ENCODE measurements at places on chromosomes 11 and 22.

- no peak for DNase-seq
These were observed 959.1 kb downstream of the BRD1 start for GRCh38 chr22:48868554-48868953.

DNA sequence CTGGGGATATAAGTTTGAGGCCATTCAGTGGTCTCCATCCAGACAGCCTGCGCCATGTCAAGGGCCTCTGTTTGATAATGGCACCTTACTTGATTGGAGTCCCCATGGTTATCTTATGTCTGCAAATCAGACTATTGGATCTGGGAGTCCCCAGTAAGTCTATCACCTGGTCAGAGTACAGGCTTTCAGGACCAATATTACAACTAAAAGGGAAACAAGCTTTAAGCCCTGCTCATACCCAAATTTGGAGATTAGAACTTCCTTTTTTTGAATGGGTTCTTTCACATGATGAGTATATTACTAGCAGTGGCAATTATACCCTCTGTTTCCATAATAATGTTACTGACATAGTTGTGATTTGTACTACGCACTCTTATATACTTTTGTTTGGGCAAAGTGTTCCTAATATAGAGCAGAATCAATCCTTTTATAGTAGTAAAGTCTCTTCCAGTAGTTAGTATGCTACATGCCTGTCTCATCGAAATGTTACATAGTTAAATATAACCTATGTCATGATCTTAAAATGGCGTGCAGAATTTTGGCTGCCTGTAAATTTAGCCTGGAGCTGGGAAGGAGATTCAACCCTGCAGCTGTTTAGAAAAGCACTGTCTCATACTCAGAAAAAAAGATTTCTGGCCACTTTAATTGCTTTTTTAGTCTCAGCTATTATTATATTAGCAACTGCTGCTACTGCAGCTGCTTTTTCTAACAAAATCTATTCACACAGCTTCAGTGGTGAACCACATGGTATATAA, 4.9 kb downstream of the MS4A15 start:
- peak; percentile 6 for DNase-seq

DNA sequence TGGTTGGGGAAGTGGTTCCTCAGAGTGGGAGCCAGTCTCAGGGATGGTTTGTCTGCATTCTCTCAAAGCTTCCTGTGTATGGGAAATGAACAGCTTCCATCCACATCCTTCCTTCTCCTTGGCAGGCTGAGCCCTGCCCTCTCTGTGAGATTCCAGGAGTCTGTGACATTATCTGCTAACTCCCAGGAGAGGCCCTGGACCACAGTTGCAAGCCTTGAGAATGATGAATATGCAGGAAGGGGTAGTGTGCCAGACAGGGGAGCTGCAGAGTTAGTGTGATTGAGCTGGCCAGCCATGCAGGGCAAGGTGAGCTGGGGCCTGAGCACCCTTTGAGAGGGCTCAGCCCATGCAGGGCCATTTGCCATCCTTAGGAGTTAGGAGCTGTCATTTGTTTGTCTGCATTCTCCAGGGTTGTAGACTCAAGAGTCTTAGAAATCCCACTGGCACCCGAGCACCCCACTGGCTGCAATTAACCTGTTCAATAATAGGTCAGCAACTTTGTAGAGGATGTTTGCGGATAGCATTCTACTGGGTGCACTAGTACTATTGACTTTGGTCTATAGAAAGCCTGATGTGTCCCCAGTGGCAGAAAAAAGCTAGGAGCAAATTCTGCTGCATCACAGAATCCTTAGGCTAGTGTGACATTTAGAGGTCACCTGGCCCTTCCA, 299.0 kb upstream of the CADM1 start:
- no peak for DNase-seq

GRCh38 chr11:11710556-11710955, 88.8 kb upstream of the GALNT18 start:
- no peak for DNase-seq

DNA sequence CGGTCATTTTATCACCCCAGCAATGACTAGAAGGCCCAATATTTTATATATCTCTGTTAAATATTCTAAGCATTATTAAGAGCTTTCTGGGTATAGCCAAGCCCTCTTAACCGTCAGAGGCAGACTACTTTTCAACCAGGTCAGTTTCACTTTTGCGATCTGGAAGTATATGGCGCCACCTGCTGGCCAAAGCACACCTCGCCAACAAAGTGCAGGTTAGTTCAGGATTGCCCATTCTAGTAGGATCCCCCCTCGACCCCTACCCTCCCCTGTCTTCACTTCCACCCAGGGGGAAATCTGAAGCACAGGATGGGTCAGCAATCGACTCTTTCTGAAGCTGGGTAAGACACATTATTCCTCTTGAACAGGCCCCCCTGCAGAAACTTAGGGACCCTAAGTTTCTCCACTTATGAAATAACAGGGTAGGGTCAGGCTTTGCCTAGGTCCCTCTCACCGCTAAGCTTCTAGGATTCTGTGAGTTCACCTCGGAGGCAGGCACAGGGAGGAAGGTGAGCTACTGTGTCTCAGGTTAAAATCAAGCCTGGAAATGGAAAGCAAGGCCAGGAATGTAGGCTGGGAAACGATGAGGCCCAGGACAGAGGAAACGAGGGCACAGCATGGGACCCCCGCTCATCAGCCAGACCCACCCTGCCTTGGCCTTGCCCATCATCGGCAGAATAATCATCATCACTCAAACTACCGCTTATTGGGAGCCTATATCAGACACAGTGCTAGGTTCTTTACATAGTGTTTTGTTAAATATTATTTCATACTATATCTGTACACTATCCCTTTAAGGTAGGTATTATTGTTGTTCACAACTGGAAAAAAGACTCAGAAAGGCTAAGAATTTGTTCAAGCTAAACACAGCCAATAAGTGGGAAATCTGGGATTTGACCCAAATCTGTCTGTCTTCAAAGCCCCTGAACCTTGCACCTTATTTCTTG, 35.6 kb downstream of the KCNJ1 start:
- peak; percentile 64 for DNase-seq

DNA sequence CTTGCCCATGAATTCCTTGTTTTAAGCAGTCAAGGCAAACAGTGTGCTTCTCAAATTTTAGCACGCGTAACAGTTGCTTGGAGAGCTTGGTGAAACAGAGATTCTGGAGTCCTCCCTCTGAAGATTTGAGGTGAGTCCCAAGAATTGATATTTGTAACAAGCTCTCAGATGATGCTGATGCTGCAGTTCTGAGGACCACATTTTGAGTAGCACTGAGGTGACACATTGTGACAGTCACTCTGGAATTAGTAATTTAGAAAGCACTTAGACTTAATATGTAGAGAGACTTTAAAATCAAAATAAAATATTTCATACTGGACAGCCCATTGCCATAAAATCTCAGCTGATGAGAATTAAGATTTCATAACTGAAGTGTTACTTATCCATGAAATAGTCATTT, 38.5 kb downstream of the DNAJC24 start:
- no peak for DNase-seq

DNA sequence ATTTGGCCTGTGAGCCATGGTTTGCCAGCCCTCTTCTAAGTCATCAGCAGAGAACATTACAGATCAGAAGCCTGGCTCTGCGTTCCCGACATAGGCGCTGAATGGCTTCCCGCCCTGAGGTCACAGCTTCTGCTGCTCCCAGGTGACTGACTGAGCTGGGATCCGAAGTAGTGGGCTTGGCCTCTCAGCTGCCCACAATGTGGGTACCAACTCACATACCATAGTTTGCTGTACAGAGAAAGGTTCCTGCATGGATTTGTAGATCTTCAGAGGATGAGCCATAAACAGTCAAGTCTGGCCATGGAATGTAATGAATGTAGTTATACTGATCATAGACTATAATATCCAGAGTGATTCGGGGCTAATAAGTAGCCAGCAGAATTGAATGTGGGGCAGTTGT, 42.6 kb downstream of the TEAD1 start:
- no peak for DNase-seq

- no peak for DNase-seq
These were observed 2.2 kb downstream of the CPT1B start for GRCh38 chr22:50576070-50576469.

GRCh38 chr11:46612326-46612725, 4.7 kb downstream of the HARBI1 start:
- peak; percentile 84 for DNase-seq

- no peak for DNase-seq
These were observed 148.2 kb downstream of the CHST1 start for GRCh38 chr11:45517171-45517770.

DNA sequence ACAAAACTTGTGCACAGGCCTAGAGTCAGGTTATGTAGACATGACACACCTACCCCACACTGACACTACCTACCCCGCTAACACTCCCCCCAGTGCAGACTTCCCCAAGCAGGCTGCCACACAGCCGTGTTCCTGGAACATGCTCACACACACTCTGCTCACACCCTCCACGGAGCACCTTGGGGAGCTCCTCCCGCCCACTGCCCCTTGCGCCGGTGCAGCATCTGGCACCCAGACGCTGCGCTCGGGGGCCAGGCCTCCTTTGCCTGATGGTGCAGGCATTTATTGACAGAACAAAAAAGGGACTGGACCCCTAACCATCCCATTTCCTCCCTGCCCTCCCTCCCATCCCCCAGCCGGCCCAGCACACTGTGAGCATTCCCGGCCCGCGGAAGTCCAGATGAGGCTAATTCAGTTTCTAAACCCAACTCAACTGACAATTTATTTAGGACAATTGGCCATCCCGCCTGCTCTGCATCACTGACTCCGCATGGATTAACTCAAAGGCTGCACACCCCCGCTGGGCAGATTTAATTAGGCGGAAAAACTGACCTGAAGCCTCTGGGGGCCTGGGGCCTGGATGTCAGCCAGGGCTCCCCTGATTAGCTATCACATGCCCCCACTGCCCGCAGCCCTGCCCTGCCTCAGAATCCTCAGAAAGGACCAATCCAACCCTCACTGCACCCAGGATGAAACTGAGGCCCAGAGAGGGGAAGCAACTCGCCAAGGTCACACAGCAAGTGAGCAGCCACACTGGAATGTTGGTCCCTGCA, 30.1 kb downstream of the KCNC1 start:
- DNase-seq, result no peak

DNA sequence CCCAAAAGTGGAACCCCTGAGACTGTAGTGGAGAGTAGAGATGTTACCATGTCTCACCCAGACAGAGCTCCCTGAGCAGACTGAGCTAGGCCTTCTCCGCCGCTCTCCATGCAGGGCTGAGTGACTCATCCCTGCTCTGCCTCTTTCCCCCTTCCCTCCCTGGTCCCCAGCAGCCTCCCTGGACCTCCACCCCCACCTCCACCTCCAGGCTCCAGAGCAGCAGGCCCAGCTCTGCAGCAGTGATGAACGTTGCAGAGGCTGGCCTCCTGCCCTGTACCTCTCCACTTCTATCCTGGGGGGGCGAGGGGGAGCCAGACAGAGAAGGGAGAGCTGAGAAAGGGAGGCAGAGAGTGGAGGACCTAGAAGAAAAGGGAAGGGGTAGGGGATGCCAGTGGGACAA, 19.3 kb upstream of the ARAP1 start:
- DNase-seq, result no peak

DNA sequence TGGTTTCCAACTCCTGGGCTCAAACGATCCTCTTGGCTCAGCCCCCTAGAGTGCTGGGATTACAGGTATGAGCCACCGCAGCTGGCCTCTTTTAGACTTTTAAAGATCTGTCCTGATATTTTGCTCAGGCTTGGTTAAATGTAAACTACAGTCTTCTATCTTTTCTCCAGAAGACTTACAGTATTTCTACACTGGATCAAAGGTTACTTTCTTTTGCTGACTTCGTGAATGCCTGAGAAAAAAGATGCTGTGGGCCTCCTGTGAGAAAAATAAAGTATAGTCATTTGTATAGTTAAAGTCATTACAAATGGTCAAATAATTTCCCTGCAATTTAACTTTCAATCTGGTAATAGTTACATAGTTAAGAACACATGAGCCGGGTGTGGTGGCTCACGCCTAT, 19.6 kb downstream of the DEPDC5 start:
- DNase-seq, result no peak

DNA sequence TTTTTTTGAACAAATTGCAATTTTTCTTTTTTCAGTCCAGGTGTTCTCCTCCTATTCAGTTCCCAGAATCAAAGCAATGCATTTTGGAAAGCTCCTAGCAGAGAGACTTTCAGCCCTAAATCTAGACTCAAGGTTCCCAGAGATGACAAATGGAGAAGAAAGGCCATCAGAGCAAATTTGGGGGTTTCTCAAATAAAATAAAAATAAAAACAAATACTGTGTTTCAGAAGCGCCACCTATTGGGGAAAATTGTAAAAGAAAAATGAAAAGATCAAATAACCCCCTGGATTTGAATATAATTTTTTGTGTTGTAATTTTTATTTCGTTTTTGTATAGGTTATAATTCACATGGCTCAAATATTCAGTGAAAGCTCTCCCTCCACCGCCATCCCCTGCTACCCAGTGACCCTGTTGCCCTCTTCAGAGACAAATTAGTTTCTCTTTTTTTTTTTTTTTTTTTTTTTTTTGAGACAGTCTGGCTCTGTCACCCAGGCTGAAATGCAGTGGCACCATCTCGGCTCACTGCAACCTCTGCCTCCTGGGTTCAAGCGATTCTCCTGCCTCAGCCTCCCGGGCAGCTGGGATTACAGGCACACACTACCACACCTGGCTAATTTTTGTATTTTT, 6.2 kb upstream of the UBE4A start:
- DNase-seq, result no peak

DNA sequence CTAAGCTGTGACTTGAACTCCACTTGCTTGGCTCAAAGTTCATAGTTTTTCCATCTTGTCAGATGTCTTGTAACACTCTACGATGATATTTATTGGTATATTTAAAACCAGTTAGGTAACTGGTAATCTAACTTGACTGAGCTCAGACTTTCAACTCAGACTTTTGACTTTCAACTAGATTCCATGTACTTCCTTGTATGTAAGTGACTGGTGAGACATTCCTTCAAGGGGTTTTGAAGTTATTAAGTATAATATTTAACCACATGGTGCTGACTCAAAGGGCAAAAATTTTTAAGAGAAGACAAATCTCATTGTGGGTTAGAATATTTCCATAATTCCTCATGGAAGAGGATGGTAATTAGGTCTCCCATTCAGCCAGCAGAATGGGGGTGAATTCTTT, 631.3 kb upstream of the ANO5 start:
- no peak for DNase-seq

- DNase-seq, result no peak
These were observed 2.0 kb downstream of the ZNHIT2 start for GRCh38 chr11:65115361-65116082.

DNA sequence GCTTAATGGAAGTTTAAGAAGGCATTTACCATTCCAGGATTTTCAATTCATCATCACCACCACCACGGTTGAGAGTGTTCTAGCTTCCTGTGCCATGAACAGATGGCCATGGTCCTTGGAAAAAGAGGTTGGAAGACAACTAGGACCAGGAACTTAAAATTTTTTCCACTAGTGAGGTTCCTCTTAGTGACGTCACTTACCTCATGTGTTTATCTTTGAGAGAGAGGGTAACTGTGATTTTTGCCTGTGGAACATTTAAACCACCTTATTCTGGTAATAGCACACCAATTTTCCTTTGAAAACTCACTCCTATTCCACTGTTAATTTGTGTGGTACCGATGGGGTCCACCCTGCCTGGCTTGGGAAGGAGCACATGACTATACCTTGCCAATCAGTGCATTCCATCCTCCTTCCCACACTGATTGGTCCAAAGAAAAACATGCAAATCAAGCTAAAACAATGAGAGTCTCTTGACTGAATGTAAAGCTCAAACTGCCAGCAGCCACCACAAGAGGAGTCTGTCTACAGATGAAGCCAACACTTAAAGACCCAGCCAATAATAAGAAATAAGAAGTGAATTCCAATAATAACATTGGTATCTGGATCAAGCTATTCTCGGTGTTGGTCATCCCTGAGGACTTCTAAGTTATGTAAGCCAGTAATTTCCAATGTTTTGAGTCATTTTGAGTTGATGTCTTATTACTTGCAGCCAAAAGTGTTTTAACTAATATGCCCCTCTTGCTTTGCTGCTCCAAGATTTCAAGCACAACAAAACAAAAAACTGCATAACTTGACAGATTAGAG, 111.8 kb downstream of the MPPED2 start:
- no peak for DNase-seq
